ENCODE measurements at places on chromosomes 13 and 19.

GRCh38 chr19:39307046-39307821, 11.0 kb downstream of the IFNL1 start:
- peak; percentile 45 for DNase-seq

- DNase-seq = no peak
Observed at GRCh38 chr13:97885641-97886040, 67.8 kb upstream of the IPO5 start.

DNA sequence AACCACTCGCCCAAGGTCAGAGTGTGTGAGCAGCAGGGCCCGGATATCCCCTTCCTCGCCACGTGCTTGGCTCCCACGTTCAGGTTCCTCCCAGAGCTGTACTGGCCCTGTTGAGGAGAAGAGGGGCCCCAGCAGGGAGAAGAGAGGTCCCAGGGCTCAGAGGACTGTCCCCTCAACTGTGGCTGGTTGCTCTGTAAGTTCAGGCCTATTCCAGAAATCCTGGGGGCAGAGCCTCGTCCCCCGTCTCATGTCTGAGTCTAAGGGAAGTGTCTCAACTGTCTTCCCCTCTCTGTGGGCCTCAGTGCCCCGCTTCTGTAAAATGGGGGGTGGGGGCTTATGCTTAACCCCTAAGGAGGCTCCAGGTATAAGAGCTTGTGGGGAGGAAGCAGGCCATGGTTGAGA, 3.9 kb downstream of the PPP5C start:
- DNase-seq = no peak

GRCh38 chr19:33403221-33403972, 29.9 kb downstream of the CEBPG start:
- peak; percentile 22 for DNase-seq

DNA sequence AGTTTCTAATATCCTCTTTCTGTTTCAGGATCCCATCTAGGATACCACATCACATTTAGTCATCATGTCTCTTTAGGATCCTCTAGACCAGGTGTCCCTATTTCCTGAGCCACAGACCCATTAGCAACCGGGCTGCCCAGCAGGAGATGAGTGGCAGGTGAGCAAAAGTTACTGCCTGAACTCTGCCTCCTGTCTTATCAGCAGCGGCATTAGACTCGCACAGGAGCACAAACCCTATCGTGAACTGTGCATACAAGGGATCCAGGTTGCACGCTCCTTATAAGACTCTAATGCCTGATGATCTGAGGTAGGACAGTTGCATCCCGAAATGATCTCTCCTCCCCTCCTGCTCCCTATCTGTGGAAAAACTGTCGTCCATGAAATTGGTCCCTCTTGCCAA, 7.8 kb upstream of the CEBPG start:
- no peak for DNase-seq

- DNase-seq = no peak
Observed at GRCh38 chr19:39319892-39320248, 793 bp downstream of the LRFN1 start.

GRCh38 chr13:112725346-112726015, 35.6 kb downstream of the ATP11A start:
- DNase-seq = no peak

DNA sequence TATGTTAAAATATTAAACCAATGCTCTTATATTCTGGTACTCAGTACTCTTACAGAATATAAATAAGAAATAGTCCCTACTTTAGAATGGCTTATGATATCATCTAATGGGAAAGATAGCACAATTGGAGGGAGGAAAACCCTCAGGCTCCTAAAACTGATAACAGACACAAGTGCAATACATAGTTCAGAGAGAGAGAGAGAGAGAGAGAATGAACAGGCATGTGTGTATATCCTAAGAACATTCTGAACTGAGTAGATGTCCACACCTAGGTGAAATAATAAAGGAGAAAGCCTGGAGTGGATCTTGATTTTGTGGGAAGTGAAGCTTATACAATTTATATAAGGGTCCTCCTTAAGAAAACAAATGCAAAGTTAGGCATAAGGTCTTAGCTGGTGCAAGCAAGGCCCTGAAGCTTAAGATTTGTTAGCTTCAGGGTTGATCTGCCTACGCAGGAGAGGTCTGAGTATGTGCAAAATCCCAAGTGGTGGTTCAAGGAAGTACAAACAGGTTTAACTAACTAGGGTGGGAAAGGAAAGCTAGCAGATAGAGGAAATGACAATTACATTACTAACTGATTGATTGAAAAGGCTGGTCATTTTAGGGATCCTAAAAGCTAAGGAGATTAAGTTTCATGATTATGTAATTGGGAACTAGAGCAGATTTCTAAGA, 53.3 kb downstream of the SOX21 start:
- no peak for DNase-seq

DNA sequence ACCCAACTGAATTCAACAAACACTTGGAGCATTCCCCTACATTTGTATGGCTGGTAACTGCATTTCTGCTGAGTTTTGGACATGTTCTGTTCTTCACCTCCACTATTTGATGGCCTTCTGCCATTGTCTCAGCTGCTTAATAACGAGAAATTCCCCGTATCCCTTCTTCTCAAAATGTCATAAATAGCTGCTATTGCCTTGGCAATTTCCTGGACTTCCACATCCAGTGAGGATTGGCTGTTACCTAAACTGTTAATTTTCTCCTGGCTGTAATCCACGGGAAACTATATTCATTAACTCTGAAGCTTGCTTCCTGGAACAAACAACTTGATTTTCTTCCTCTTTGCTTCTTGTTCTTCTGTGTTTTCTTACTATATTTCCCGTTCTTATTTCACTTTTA, 69.5 kb upstream of the TDRD3 start:
- no peak for DNase-seq

GRCh38 chr13:74675182-74675581, 541.0 kb upstream of the KLF12 start:
- DNase-seq = no peak

DNA sequence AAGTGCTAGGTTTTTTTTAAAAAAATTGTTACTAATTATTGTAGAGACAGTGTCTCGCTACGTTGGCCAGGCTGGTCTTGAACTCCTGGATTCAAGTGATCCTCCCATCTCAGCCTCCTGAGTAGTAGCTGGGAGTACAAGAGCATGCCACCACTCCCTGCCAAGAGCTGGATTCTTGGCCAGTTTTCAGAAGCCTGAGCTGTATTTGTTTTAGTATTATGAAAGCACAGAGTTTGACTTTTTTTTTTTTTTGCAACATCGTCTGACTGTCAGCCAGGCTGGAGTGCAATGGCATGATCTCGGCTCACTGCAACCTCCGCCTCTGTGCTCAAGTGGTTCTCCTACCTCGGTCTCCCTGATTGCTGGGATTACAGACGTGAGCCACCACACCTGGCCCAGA, 7.0 kb downstream of the ARMC6 start:
- peak; percentile 54 for DNase-seq

DNA sequence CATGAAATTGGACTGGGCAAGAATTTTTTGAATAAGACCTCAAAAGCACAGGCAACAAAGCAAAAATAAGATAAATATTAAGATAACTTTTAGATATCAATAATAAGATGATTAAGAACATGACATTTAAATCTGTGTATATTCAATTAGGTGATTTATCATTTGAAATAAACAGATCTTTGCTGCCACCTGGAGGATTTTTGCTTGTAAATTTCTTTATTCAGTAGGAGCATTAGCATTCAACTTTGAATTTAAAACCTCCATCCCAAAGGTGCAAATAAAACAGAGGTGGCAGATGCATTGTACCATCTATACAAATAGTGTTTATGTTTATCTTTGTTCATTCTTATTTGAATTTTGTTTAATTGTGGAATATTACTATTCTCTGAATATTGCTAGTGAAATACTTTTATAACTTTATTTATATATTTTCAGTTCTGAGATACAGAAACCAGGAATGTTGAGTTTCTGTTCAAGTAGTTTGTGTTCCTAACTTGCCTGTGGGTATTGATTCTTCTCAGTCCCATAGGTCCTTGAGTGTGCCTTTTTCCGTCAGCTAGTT, 20.9 kb downstream of the COG6 start:
- no peak for DNase-seq

GRCh38 chr13:106471957-106472543, 63.4 kb downstream of the EFNB2 start:
- DNase-seq = no peak

DNA sequence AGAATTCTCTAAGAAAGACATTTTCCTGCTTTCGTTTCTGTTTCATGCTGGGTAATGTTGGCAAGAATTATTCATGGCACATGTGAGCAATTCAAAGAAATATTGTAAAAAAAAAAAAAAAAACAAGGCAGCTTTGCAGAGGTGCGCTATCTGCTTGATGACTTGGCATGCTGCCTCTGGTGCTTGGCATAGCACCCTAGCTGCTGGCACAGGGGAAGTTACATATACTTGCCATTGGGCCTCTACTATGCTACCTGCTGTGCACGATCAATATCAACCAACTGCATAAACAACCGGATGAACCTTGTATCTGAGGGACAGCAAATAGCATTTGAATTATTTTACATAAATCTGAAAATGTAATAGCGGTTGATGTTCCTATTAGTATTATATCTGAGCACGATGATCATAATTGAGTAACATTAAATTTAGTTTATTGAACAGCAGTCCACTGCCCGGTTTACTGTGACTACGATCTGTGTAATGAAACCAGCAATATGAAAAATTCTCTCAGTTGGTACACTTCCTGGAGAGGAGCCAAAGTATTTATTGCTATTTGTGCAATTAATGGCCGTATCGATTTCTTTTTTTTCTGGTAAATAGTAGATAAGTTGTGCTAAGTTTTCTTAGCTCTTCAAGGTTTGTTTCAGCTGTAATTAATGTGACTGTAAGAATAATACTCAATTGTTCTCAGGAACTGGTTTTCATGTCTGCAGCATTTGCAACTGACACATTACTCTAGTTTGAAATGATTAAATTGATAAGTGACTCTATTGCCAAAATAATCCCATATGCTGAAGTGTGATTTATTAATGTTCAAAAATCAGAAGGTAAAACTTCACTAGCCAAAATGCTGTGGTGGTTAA, 717.3 kb downstream of the DACH1 start:
- no peak for DNase-seq

Measured in left ventricle myocardium superior (tissue), 1 donor.